ENCODE measurements at places on chromosomes 13 and 19. TPM values are rescaled to one million over a fixed set of nuclear protein-coding genes. Genes with fewer than 3 reads are reported as not detected.
A peak's percentile ranks its signal among the peaks of the same experiment; 100 is the strongest.

DNA sequence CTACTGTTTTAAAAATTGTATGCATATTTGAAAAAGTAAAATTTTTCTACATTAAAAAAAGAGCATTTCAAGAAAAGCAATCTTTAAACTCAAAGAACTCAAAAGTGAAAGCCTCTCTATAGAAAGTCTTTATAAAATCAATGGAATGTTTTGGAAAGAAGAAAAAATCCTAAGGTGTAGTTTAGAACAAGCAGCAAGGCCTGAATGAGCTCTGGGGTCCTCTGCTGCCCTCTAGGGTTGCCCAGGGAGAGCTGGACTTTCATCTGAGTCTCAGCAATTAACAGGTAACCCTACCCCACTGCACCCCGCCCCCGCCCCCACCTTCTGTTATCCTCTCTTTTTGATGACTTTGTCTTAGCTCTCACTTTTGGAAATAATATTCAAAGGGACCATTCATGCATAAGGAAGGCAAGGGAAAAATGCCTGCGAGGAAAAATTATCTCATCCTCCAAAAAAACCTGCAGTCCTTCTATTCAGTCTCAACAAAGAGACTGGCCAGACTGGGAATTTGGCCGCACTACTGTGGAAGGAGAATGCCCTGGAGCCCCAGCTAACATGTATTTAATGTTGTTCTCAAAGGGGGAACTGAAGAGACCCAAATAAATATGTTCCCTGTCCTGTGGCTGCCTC is 24.1 kb downstream of the SLC25A30 start:
- peak; percentile 37 for DNase-seq

GRCh38 chr13:89212186-89212585 is 1541.0 kb downstream of the SLITRK5 start:
- no peak for DNase-seq

- no peak for DNase-seq
These were observed 1437.7 kb upstream of the PCDH9 start for GRCh38 chr13:68667863-68668262.

- no peak for DNase-seq
These were observed 253.9 kb upstream of the GPC6 start for GRCh38 chr13:92972751-92973150.

DNA sequence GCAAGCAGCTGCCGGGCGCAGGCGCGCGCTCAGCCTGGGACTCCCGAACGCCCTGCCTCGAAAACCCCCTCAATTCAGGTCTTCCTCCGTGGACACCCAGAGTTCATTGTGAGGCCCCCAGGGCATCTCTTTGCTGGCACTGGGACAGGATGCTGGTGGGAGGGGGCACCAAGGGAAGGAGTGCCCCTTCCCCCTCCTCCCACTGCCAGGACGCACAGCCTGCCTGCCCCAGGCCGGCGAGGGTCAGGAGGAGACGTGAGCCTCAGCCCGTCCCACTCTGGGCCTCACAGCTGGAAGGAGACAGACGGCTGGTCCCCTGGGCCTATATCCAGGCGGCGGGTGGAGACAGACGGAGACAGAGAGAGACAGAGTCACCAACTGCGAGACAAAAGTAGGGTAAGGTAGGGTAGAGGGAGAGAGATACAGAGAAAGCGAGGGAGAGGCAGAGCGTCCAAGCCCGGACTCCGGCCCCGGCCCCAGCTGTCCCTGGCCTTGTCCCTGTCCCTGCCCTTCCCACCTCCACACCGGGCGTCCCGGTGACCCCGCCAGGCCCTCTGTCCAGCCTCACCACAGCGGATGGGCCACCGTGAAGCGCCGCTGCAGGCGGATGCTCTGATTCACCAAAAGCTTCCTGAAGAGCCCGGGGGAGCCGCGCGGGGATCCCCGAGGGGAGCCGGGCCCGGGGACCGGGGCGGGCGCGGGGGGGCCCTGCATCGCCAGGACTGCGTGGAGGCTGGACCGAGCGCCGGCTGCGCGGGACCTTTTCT is at the start of gene PDE4C:
Gene PDE4C (minus strand): TSS at position 737 of the 767 bp plus-strand sequence. CDS start 23 bp downstream, at position 714.
- peak; percentile 44 for DNase-seq

GRCh38 chr13:32246468-32246867 is 68.7 kb downstream of the ZAR1L start:
- DNase-seq: peak; percentile 44

GRCh38 chr13:113065406-113066141 is 40.0 kb upstream of the F7 start:
- peak; percentile 79 for DNase-seq

DNA sequence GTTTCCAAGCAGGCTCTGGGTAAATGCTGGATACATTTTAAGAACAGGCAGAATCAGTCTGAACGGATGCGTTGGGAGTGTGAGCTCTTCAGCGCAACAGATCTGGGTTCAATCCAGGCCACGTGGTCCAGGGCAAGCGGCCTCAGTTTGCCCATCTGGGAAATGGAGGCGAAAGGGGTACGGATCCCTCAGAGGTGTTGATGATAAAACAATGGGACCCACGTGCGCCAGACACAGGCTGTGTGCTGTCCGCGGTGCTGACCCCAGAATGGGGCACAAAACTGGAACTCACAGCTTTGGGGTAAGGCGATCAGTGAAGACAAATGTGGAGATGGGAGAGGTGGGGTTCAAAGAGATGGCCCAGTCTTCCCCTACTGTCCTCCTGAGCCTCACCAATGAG is 13.1 kb upstream of the PDE4C start:
- DNase-seq: no peak

GRCh38 chr13:112117258-112117954 is 50.5 kb downstream of the SOX1 start:
- no peak for DNase-seq

GRCh38 chr13:40251343-40252032 is 415.0 kb downstream of the FOXO1 start:
- DNase-seq: no peak

- DNase-seq: no peak
These were observed 30.5 kb downstream of the RANBP3 start for GRCh38 chr19:5947435-5947834.

DNA sequence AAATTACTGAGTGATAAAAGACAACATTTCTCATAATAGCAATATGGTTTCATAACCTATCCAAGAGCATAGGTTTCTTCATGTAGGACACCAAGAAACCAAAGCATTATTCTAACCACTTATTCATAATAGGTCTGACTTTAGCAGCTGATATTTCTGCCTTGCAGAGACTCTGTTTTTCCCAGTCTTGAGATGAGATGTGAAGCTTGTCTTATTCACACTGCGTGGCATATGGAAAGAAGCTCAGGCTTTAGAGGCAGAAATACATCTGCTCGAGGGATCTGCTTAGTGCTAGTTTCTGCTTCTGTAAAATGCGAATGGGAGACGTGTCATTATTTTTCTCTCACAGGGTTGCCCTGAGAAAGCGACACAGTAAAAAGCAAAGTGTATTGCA is 232.0 kb upstream of the SPRY2 start:
- DNase-seq: no peak

GRCh38 chr19:423691-424466 is 14.9 kb upstream of the C2CD4C start:
- DNase-seq: no peak

DNA sequence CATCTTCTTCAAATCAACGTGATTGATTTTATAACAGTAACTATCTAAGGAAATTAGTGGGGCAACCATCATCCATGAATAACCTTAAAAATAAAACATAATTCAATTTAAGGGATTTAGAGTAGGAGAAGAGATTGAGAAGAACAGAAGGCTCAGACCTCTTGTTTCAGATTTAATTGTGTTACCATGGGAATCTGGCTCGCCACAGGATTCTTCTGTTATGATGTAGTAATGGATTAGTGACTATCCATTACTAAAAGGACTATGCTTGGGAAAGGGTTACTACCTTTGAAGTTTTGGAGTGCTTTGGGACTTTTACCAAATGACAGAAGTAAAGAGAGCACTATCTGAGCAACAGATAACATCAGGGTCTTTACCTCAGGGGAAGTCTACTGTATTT is 13.2 kb downstream of the FREM2 start:
- DNase-seq: no peak

DNA sequence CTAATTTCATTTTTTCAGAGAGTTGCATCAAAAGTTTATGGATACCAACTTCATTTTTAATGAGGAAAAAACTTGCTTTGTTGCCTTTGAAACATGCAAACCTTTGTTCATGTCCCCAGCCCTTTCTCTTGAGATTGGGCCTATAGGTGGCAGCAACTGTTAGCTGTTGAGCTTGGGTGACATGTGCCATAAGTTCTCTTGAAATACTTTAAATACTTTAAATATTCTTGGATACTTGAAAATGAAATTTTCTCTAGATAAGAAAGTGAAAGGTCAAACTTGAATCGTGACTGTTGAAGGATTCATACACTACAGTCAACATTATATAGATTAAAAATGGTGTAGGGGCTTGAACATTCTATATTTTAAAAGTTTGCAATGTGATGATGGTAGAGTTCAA is 294.9 kb downstream of the NDFIP2 start:
- peak; percentile 56 for DNase-seq

DNA sequence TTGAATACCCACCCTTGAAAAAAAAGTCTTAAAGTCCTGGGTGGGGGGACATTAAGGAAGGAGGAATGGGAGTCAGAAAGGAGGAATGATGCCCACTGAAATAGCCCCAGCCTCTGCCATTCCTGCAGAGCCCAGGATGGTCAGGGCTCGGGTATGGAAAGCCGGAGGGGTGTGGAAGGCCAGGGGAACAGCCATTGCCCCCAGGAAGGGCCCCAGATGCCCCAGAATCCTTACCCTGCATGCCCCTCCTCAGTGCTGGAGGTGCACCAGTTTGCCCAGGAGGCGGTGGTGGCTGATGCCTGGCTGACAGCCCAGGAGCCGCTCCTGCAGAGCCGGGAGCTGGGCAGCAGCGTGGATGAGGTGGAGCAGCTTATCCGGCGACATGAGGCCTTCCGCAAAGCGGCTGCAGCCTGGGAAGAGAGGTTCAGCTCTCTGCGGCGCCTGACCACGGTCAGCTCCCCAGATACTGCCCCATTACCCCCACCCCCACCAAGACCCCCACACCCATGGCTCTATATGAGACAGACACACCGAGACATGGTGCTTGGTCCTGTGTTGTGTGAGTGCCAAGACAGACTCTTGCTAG is 10.7 kb upstream of the SHKBP1 start:
- no peak for DNase-seq

- DNase-seq: no peak
These were observed 60.4 kb downstream of the SLITRK6 start for GRCh38 chr13:85738696-85739320.

GRCh38 chr13:104937881-104938280 is 1597.6 kb downstream of the EFNB2 start:
- peak; percentile 3 for DNase-seq

DNA sequence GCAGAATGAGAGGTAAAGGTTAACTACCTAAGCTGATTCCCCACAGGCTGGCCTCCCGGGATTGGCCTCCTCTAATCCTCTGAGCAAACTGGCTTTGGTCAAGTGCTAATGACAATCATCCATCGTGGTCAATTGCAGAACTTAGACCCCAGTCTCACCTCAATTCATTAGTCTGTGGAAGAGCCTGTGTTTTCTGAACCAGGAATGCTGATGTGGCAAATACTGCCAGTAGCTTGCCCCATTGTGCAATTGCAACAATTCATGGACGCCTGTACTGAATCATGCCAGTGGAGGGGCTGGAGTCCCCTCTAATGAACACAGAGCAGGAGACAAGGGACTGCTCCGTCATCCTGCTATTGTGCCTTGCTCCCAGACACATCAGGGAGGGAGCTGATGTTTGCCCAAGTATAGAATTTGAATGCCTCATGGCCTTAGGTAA is 1256.5 kb downstream of the EFNB2 start:
- no peak for DNase-seq

DNA sequence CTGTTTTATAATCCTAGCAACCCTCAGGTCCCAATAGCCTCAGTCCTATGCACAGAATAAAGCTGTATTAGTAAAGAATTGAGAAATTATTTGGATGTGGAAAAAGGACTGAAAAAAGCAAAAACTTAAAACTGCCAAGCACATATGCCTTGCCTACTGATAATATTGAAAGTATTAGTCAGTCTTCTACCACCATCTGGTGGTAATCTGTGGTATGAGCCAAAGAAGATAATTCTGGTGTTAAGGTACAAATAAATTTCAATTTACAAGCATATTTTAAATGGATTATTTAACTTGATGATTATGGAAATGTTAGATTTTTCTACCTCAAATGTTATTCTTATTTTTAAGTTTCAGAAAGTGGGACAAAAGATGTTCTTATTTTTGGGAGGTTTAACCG is 460.3 kb upstream of the KLHL1 start:
- DNase-seq: peak; percentile 2

DNA sequence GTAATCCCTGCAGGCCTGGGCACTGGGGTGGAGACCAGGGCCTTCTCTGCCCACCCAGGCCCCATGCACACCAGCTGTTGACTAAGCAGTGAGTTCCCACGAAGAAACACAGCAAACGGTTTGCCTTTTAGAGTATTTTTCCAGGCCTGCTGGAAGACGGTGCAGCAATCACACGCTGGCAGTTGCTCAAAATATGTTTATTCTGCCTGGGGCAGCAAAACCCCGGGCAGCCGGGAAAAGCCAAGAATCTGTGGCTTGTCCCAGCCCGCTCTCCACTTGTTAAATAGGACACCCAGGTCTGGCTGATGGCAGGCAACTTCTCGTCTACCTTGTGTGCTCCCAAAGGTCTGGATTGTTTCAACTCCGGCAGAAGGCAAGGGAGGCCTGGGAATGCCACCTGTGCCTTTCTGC is 40.8 kb downstream of the GGACT start:
- no peak for DNase-seq

GRCh38 chr13:26656919-26657318 is 99.4 kb downstream of the WASF3 start:
- no peak for DNase-seq

DNA sequence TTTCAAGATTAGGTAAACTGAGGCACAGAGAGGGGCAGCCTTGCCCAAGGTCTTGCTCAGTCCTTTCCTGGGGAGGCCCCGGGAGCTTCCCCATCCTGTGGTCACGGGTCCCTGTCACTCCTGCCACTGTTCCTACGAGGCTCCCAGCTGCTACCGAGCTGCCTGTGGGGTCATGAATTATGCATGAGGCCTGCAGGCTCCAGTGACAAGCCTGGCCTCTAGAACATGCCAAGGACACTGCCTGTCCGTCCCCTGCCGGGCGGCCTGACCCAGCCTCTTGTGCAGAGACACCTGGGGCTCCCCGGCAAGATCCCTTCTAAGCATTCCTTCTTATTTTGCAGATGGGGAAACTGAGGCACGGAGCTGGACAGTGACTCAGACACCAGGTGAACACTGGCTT is 2.7 kb downstream of the FCHO1 start:
- no peak for DNase-seq

The EHD2 gene
- total RNA-seq: 9.7 TPM

The GPR4 gene
- total RNA-seq: not detected

The SCN1B gene
- total RNA-seq: 6.6 TPM

The KCNN4 gene
- 6.0 TPM for total RNA-seq

The PLPPR3 gene
- 0.11 TPM for total RNA-seq

The IZUMO4 gene
- not detected for total RNA-seq

The CLDND2 gene
- total RNA-seq: not detected

The PTPRH gene
- 4.1 TPM for total RNA-seq

The ZNF723 gene
- total RNA-seq: not detected

The CA11 gene
- not detected for total RNA-seq

The MIER2 gene
- 8.8 TPM for total RNA-seq
